T-helper 2 cell (primary cell): ENCODE measurements at places on chromosomes 3 and 15.

- DNase-seq = no peak
These were observed 342.8 kb downstream of the ERC2 start for GRCh38 chr3:56125358-56126005.

- peak; percentile 26 for DNase-seq
These were observed 133.3 kb downstream of the EPHB1 start for GRCh38 chr3:134928392-134928791.

DNA sequence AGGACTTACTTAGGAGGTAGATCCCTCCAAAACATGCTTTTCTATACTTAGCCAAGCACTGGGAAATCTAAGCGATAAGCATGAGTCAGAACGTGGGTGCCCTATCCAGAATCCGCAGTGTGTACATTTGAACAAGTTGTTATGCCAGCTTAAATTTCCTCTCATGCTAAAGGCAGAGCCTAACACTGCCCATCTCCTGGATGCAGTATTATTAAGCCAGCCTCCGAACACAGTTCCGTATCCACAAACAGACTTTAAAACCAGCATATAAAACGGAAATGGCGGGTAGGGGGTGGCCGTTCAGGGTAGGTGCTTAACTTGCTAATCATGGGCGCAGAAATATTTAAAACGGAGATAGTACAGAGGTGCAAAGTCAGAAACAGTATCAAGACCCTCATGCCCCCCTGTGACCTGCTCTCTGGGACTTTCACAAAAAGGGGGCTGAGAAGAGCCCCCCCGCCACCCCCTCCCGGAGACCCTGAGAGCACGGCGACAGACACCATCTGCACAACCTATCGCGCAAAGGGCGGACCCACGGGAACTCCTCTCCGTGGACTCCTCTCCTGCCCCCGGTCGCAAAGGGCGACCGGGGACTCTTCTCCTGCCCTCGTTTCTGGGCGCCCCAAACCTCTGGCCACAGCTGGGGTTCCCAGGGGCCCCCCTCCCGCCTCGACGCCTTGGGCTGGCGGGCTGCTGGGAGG is 889 bp upstream of the LRRIQ4 start:
- DNase-seq = no peak

DNA sequence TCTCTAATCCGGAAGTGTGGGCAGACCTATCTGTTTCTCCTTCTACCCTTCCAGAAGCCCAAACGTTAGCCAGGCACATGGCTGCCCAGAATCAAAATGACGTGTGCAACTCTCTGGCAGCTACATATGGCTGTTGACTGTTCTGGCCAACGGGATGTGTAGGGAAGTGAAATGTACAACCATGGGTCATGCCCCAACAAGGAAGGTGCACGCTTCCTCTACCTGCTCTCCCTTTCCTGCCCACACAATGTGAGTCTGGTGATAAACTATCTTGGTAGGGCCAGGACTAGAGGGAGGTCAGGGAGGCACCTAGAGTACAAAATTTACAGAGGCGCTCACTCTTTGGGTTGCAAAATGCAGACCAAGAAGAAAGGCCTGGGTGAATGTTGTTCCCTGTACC is 495.9 kb upstream of the PROK2 start:
- no peak for DNase-seq

GRCh38 chr3:152269831-152270734 is 1.4 kb downstream of the MBNL1 start:
- DNase-seq = no peak

DNA sequence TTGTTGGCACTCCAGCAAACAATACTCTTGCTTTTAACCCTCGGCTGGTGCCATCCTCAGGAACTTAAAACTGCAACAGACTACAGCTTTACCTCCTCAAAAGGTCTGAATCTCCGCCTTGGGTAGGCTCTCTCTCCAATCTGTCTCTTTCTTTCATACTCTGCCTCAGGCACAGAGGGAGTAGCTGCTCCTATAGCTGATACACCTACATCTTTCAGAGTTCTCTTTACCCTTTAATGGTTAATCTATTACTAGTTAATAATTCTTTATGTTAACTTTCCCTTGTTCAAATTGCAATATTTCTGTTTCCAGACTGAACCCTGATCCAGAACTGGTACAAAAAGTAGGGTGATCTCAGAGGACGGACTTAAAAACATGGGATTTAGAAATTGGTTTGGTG is 66.2 kb downstream of the MAP4 start:
- no peak for DNase-seq

- DNase-seq = no peak
These were observed 202.0 kb downstream of the SHQ1 start for GRCh38 chr3:72646263-72646662.

DNA sequence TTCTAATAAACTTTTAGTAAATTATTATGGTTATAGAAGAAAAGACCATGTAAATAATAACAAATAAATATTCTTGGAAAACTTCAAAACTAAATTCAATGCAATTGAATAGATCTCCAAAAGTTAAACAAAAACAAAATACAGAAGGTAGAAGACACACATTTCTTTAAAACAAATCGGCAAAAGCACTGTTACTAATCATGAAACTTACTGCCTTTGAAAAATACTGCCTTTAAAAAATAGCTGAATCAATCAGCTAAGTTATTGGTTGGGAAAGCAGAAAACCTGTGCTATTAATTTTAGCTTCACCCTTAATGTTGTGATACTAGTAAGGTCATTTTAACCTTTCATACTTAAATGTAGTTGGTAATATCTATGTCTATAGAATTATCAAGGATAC is 3.0 kb downstream of the GPR15 start:
- DNase-seq = no peak

GRCh38 chr3:150149651-150150051 is 179.0 kb upstream of the PFN2 start:
- no peak for DNase-seq

GRCh38 chr15:66937588-66937987 is 127.8 kb upstream of the SMAD3 start:
- no peak for DNase-seq

DNA sequence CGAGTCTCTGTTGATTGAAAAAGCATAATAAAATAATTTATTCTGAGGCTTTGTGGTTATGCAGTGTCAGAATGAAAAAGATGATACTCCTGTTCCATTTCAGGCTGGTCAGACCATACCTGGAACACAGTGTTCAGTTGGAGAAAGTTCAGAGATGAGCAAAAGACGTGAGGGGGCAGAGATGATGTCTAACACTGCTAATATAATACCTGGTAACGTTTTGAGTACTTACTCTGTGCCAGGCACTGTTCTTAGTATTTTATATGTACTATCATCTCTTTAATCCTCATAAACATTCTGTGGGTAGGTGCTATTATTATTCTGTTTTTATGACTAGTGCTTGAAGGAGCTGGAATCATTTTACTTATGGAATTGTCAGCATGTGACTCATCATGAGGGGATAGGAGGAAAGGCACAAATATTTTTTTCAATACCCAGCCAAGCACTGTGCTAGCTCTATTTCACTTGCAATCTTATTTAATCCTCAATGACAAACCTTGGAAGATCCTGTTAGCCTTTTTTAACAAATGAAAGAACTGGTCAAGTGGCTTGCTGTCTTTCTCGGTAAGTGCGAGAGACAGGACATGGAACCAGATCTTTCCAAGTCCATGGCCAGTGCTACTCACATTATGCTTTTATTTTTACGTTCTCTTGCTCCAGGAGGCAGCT is 31.8 kb downstream of the IQGAP1 start:
- DNase-seq = no peak

GRCh38 chr3:147359177-147360050 is 46.9 kb downstream of the ZIC4 start:
- no peak for DNase-seq

DNA sequence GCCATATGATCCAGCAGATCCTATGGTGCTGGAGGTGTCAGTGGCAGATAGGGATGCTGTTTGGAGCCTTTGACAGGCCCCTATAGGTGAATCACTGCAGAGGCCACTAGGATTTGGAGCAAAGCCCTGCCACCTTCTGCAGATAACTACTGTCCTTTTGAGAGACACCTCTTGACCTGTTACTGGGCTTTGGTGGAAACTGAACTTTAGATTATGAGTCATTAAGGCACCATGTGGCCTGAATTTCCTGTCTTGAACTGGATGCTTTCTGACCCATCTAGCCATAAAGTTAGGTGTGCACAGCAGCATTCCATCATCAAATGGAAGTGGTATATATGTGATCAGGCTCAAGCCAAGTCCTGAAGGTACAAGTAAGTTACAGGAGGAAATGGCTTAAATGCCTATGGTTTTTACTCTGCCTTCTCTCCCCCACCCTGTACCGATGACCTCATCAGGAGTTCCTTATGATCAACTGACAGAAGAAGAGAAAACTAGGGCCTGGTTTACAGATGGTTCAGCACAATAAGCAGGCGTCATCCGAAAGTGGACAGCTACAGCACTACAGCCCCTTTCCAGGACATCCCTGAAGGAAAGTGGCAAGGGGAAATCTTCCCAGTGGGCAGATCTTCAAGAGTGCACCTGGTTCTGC is 565.6 kb upstream of the AGTR1 start:
- DNase-seq = no peak

DNA sequence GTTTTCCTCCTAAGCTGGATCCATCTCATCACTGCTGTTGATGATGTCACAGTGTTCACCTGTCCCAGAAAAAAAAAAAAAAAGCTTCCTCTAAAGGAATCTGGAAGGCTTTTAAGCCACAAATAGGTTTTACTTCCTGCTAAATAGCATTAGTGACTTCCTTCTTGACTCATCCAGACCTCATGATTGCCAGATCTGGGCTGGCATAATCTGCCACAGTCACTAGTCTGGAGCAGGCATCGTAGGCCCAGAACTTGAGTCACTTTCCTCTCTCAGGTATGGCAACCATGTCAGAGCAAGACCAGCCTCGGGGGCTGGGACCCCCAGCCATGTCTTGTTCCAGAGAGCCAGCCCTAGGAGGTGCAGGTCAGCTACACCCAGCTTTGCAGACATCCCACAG is 266.5 kb upstream of the CADM2 start:
- no peak for DNase-seq

DNA sequence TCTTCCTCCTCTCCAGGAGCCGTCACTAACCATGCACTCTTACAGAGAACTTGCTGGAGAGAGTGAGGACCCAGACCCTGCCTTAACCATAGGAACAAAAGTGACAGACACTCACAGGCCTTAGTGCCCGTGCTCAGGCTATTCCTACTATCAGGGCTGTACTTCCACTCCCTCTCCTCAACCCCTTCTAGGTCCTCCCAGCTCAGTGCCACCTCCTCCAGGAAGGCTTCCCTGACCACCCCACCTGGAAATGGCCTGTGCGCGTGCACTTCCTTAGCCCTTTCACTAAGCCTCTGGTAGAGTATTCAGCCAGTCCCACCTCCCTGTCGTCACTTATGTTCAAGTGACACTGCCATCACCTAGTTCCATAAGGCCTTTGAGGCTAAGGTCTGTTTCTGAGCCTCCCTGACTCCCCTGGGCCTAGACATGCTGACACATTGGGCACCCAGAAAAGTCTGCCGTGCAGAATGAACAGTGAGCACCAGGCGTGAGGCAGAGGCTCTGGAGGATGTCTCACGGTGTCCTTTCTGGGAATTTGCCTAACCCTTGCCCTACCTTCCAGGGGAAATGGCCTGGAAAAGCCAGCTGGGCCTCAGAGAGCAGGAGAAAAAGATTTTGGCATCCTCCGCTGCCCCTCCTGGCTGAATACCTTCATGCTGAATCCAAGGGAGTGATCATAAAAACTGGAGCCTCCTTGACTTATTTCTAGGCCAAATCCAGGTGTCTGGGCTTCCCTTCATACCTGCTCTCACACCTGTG is 108.6 kb upstream of the SMAD3 start:
- DNase-seq = no peak

- no peak for DNase-seq
These were observed 26.4 kb downstream of the ARMC8 start for GRCh38 chr3:138213398-138214085.

DNA sequence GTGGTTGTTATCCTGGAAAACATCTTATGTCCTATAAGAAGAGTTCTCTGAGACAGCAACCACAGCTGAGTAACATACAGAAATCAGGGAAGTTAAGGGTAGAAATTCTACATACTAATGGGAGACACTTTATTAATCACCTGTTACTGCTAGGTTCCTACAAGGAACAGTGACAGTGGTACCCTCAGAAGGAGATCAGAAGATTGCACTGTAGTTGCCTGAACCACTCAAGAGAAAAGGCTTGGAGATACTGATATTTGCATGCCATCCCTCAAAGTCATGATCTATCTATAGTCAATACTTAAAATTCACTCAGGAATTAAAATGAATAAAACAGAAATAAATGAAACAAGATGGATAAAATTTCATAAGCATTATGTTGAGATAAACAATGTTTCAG is 136.0 kb downstream of the LMLN start:
- DNase-seq = no peak

GRCh38 chr3:48187579-48188265 is 495 bp downstream of the CDC25A start:
- peak; percentile 1 for DNase-seq

DNA sequence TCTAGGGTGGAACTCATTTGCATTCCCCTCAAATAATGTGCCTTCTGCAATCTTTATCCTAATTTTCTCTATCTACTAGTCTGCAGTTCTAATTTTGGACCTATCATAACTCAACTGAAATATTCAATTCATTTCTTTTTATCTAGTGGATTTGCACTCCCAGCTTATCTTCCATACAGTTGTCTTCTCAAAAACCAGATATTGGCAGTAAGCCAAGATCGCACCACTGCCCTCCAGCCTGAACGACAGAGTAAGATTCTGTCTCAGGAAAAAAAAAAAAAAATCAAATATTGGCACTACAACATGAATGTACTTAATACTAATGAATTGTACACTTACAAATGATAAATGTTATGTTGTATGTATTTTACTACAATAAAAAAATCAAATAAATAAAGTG is 18.0 kb upstream of the CHMP2B start:
- no peak for DNase-seq

DNA sequence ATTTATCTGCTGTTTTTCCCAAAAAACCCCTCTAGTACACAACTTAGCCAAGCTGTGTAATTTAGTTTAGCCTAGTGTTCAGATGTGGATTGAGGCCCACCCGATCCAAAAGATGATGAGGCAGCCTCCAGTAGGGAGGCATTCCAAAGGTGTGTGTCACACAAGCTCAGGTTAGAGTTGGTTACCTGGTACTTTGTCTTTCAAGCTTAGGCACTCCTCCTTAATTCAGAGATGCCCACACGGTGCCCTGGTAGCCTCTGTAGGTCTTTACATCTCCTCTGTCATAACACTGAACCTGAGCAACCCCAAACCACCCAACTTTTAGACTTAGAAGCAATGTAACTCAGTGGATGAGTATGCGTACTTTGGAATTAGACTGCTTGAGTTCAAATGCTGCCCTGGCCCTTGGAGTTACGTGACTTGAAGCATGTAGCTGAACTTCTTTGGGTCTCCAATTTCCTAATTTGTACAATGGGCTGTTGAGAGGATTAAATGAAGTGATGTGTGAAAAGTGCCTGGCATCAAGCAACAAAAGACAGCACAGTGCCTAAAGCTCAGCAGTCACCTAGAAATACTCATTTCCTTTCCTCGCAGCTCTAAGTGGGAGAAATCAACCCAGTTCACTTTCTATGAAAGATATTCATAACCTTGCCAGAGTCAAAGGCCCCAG is 284.6 kb upstream of the RARB start:
- DNase-seq = no peak

DNA sequence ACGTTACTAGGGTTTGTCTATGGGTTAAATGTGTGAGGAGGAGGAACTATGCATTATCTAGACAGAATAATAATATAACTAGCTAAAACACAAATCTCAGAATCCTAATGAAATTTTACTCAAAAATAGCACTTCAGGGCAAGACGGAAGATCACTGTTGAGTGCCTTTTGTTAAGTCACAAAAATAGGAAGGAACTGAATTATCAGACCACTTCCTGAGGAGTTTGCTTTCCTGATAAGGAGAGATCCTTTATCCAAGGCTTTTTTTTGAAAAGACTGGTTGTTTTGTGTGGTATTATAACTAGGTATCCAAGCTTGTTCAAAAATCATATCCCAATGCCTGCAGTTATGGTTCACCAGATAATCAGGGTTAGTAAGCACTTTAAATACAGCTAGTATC is 34.6 kb downstream of the NR2E3 start:
- no peak for DNase-seq
